ENCODE measurements at places on chromosomes 7 and 10.
A peak's percentile ranks its signal among the peaks of the same experiment; 100 is the strongest.

DNA sequence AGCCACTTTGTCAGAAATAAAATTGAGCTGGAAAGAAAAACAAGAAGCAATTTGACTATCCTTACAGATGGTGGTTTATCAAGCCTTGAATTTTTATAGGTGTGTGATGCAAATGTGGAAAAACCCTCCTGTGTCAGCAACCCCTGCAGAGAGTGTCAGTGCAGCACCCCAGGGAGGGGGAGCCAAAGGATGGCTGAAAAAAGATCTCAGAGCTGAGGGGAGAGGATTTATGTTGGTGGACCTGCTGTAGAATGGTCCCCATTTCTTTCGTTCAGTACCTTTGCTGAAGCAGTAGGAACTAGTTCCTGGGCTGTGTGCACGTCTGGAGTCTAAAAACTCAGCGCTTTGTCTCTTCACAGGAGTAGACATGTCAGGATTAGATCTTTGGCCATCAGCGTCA is 239.0 kb downstream of the PHTF2 start:
- DNase-seq, result no peak

- no peak for DNase-seq
These were observed 33.9 kb upstream of the GPAM start for GRCh38 chr10:112217386-112218035.

DNA sequence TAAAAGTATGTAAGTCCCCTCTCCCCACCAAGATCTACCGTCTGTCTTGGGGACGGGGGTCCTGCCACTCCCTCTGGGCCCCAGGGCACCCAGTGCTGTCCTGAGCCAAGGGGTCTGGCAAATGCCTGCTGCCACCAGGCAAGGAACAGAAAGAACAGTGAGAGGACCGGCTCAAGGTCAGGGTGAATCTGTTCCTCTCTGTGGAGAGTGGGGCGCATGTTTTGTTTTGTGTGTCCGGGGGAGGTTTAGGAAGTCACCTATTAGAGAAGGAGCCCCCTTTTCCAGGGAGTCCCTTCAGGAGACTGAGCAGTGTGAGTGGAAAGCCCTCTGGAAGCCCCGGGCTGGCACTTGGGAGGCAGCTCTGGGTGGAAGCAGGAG is 158.5 kb upstream of the RHEB start:
- no peak for DNase-seq

GRCh38 chr7:28858895-28859294 is 99.2 kb downstream of the TRIL start:
- no peak for DNase-seq

DNA sequence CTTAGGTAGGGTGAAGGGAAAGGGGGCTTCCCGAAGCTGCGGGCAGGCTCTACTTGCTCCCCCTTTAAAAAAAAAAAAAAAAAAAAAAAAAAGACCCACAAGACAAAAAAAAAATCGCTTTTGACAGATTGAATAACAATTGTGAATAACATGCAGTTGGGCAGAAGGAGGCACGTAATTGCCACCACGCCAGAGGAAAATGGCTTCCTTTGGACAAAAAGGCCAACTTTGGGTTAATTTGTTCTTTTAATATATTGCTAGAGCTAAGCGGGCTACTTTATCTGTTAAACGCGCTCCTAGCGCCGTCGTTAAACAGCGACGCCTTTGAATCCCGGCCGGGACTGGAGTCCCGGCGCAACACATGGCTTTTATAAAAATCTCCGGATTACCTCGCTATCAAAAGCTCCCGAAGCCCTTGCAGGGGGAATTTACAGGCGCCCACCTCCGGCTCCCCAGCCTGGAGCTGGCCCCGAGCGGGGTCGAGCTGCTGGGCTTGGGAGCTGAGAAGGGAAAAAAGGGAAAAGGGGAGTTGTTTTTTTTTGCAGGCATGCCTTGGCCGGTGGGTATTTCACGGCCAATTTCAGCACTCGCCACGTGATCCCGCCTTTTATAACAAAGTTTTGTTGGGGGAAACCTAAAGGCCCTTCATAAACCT is 1.2 kb downstream of the HOXA11 start:
- DNase-seq, result peak; percentile 78

DNA sequence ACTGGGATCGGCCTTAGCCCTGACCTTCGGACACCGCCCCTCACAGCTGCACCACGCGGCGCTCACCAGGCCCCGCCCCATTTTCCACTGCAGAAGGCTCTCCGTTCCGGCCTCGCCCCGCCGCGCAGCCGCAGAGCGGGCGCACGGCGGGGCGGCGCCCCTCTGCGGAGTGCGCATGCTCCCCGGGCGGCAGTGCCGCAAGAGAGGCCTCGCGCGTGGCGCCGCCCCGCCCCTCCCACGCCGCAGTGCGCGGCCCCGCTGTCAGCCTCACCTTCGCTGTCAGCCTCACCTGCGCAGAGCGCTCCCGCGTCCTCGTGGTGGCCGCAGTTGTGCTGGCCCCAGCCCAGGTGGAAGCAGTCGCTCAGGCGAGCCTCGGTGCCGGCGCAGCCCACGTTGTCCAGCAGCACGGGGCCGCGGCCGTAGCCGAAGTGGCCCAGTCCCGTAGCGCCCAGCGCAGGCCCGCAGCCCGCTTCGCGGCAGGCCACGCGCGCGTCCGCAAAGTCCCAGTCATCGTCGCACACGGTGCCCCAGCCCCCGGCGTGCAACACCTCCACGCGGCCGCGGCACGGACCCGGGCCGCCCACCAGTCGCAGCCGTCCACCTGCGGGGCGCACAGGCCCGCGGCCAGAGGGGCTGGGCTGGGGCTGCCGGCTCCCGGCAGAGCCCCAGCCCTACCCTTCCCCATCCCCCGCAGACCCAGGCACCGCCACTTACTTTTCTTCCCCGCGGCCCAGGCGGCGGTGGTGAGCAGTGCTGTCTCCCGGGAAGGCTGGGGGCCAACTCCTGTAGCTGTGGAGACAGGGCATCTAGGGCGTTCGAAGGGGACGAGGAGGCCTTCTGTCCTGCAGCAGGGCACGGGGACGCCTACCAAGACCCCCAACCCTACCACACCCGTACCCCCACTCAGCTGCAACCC is 16.1 kb downstream of the SSC4D start:
- DNase-seq, result peak; percentile 96

GRCh38 chr7:102024005-102024768 is 206.8 kb downstream of the CUX1 start:
- DNase-seq, result no peak

GRCh38 chr7:107503687-107504086 is 33.8 kb downstream of the GPR22 start:
- DNase-seq, result no peak

GRCh38 chr10:121378251-121378801 is 219.9 kb downstream of the FGFR2 start:
- no peak for DNase-seq

- DNase-seq, result no peak
These were observed 56.8 kb downstream of the CDK1 start for GRCh38 chr10:60835049-60835448.

DNA sequence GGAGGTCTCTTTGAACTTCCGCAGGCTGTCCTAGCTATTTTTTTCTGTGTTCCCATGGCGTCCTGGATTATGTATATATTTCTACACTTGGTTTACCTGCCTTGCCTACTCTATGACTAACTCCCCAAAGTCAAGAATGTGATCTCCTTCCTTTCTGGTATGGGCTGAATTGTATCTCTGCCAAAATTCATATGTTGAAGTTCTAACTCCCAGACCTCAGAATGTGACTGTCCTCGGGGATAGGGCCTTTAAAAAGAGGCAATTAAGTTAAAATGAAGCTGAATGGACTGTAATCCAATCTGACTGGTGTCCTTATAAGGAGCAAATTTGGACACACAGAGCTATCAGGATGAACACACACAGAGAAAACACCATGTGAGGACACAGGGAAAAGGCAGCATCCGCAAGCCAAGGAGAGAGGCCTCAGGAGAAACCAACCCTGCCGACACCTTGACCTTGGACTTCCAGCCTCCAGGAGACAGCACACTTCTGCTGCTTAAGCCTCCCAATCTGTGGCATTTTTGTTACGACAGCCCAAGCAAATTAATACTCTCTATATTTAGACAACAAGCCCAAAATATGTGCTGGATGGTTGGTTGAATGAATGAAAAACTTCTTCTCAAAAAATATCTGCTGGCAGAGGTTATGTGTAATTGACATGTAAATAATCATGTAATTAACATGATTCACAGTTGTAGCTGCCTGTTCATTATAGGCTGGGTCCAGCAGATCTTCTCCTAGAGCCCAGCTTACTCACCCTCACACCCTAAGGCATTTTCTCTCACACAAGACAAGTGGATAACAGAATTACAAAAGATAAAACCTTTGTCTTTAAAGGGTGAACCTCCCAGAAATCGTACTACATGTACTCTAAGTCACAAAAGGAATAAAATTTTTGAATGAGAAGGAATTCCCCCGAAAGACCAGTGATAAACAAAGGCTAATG is 123.7 kb downstream of the CUBN start:
- peak; percentile 59 for DNase-seq

GRCh38 chr10:102744374-102745051 is 765 bp downstream of the WBP1L start:
- peak; percentile 68 for DNase-seq

DNA sequence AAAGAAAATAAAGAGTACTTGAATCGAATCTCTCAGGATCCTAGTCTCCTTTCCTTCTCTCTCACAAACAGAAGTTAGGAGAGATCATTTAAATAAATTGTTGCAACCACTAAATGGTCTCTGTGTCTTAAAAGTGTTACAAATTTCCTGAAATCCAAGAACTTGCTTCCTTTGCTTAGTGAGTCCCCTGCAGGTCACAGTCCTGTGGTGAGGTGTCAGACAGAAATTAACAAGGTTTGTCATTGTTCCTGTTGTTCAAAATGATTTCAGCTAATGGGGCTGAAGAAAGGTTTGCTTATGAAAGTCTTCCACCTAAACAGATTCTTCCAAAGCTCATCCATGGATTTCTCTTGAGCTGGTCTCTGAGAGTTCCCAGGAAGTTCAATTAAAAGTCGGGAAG is 151.6 kb upstream of the SLC26A5 start:
- DNase-seq, result no peak

DNA sequence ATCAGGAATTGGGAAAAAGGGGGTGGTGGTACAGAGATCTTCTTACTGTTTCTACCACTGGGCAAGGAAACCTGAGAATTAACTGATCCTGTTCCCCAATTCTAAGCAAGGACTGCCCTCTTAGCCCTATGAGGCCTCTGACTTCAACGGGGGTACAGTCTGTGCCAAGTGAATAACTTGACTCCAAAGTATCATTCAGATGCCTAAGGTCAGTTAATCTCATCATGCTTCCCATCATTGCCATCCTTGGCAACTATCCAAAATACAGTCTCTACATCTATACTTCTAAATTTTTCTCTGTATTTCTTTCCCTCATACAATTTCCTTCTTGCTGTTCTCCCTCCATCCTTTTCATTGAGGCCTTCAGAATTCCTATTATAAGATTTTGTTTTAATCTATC is 10.5 kb downstream of the PPP3CB start:
- DNase-seq, result no peak

GRCh38 chr10:49086889-49087288 is 28.4 kb downstream of the VSTM4 start:
- DNase-seq, result no peak

DNA sequence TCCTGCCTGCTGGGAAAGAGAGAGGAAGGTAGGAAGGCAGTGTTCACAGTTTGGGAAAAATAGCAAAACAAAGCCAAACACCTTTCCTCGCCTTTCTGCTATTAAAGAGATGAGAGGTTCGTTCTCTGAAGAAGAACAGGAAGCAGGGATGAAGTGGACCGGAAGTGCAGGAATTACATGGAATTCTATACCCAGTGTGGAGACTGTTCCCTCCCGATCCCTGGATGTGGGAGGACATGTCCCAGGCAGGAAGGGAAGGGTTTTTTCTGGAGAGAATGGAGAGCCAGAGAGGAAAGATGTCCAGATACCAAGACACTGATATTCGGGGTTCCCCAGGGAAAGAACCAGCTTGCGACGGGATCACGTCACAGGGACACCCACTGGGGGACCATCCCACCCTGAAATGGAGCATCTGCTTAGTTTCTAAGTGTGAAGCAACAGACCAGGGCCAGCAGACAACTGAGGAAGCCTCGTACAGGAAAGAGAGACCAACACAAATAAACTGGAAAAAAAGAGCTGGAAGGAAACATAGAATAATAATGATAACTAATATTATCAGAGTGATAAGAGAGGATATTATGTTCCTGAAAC is 187.6 kb downstream of the PRPF18 start:
- DNase-seq, result no peak

- peak; percentile 62 for DNase-seq
These were observed 144.9 kb downstream of the ELAPOR2 start for GRCh38 chr7:86914551-86914950.

- DNase-seq, result peak; percentile 98
These were observed at the start of gene HOXA1 for GRCh38 chr7:27095897-27096767. HOXA1 (minus strand) TSS chr7:27096000; CDS start chr7:27095912, 88 bp downstream.

GRCh38 chr7:130488392-130489139 is 3.3 kb upstream of the MEST start:
- no peak for DNase-seq

- no peak for DNase-seq
These were observed 67.5 kb downstream of the CLIP2 start for GRCh38 chr7:74356589-74357315.

- no peak for DNase-seq
These were observed 126.0 kb downstream of the NRBF2 start for GRCh38 chr10:63258920-63259678.
